CD4-positive, alpha-beta T cell treated with Interleukin-2 at 100 ng/mL for 4 hours (primary cell): ENCODE measurements at places on chromosomes 2 and 18.

- DNase-seq = no peak
Observed at GRCh38 chr2:164314148-164314547, 307.1 kb downstream of the GRB14 start.

DNA sequence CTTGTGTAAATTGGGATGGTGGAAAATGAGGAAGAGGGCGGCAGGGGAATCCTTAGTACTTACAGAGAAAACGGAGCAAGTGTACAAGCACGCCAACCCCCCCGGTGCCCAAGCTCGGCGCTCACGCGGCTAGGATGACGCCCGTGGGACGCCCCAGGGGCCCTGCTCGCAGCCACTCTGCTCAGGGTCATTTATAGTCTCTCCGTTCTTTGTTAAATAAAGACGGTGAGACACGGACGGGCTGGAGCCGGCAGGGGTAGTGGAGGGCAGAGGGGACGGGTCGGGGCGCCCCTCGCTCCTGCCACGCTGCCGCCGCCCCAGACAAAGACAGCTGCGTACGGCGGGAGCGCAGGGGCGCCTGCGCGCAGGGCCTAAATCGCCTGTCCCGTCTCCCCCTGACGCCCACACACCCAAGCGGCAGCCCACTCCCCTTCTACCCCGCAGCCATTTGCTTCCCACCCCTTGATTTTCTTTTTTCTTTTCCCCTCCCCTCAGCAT, 37.8 kb downstream of the PCBP1 start:
- peak; percentile 62 for DNase-seq

DNA sequence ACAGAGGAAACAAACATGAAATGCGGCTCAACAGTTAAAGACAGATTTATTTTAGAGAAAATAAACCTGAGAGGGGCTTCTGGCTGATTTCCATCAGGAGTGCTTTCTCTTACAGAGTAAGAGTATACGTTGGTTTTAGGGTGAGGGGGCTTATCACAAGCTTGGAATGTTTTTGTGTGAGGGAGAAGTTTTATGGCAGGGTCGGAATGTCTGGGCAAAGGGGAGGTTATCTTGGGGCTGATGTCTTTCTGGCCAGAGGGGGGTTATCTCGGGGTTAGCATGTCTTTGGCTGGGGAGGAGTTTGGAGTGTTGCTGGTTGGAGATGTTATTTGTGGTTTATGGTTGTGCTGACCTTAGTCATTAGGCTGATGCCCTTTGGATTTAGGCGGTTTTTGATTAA, 22.1 kb downstream of the PTRHD1 start:
- DNase-seq = no peak

- no peak for DNase-seq
Observed at GRCh38 chr2:201444746-201445465, 6.4 kb downstream of the TRAK2 start.

DNA sequence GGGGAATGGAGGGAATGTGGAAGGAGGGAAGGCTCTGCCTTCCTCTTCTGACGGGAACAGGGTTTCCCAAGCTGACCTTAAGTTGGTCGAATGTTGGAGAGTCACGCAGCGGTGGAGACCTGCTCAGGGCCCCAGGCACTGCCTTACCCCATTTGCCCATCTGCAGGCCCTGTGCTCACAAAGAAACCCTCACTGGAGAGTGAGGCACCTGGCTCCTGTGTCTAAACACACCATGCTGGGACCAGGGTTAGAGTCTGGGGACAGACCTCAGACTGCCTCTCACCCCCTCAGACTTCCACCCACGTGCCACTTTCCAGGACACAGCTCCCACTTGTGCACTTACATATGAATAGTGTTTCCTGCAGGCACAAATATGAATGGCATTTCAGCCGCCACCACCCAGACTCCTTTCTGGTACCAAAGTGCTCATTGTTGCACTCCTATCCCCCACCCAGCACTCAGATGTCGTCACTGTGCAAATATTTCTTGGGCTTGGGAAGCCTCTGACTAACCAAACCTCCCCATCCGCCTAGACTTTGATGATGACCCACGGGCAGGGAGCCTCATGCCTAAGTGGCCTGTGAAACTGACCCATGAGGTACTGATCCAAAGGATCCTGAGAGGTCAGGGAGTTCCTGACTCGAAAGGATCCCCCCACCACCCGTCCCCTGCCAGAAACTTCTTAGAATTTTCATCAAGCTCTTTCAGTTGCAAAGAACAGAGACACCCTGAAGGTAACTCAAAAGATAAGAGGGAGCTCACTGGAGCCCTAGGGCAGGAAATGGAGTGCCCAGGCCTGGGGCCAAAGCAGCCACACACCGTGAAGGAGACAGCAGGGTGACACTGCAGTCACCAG, 78.3 kb downstream of the STPG4 start:
- DNase-seq = no peak

- no peak for DNase-seq
Observed at GRCh38 chr2:33104726-33105125, 158.0 kb downstream of the LTBP1 start.

DNA sequence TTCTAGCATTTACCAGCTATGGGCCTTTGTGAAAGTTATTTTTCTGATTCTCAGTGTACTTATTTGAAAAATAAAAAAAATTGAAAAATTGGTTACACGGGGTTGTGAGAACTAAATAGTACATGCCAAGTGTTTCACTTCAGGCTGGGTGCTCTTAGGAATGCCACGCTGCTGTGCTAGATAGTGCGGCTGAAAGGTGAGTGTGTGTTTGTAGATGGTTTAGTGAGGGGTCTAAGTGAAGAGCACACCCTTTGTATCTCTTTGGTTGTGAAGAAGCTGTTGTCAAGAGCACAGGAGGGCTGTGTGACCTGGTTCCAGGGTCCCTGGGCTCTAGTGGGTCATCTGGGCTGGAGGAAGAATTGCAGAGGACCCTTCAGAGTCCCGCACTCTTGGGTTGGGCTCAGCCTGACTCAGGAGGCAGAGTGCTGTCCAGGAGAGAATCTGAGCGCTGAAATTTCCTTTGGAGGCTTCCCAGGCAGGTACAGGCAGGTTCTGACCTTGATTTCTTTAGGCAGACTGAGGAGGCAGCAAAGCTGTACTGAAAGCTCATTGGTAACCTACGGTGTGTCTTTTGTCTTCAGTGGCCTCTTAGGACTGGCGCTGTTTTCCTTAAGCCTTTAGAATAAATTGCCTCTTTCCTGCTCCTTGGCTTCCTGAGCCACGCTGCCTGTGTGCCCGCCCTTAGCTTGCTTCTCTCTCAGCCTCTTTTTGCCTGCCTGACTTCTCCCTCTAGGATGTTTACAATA, 44.4 kb downstream of the MAP4K4 start:
- DNase-seq = no peak

- DNase-seq = no peak
Observed at GRCh38 chr2:199987586-199987985, 32.2 kb downstream of the MAIP1 start.

- DNase-seq = no peak
Observed at GRCh38 chr18:11502368-11502767, 107.0 kb upstream of the SLC35G4 start.

GRCh38 chr2:88074150-88074549, 6.5 kb downstream of the SMYD1 start:
- DNase-seq = no peak
